ENCODE measurements at places on chromosomes 7 and 10. TPM values are rescaled to one million over a fixed set of nuclear protein-coding genes. Genes with fewer than 3 reads are reported as not detected.

The GSDME gene
- 4.1 TPM for total RNA-seq

The RBP3 gene
- total RNA-seq = not detected

The GPR22 gene
- total RNA-seq = not detected

The ZNF804B gene
- total RNA-seq = not detected

The PON1 gene
- not detected for total RNA-seq

The TDRD1 gene
- 2.2 TPM for total RNA-seq

- no peak for DNase-seq
- H3K4me1 ChIP-seq = no peaks in the 10 kb centered on the region
- H3K27me3 ChIP-seq = no peaks in the 10 kb centered on the region
- H3K27ac ChIP-seq = no peak overlapping the region
- no peaks in the 10 kb centered on the region for H3K36me3 ChIP-seq
These were observed 15.4 kb downstream of the PRF1 start for GRCh38 chr10:70587045-70587658.

DNA sequence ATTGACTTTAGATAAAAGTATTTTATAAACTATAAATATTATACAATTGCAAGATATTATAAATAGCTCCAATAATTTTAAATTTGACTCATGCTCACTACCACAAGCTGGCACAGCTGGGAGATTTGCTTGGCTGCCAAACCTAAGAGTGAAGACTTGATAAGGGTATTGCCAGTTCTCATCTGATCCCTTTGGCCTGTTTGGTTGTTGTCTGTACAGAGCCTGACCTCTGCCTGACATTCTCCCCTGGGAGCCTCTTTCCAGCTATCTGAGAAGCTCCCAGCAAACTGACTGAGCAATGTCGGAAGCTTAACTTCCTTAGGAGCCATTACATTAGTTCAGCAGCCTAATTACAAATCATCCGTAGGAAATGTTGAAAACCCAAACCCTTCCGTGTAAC, 10.2 kb upstream of the LMOD2 start:
- H3K4me1 ChIP-seq = peaks cover 11% of the 10 kb centered on the region
- H3K27me3 ChIP-seq = no peaks in the 10 kb centered on the region
- H3K4me3 ChIP-seq = no peak overlapping the region

DNA sequence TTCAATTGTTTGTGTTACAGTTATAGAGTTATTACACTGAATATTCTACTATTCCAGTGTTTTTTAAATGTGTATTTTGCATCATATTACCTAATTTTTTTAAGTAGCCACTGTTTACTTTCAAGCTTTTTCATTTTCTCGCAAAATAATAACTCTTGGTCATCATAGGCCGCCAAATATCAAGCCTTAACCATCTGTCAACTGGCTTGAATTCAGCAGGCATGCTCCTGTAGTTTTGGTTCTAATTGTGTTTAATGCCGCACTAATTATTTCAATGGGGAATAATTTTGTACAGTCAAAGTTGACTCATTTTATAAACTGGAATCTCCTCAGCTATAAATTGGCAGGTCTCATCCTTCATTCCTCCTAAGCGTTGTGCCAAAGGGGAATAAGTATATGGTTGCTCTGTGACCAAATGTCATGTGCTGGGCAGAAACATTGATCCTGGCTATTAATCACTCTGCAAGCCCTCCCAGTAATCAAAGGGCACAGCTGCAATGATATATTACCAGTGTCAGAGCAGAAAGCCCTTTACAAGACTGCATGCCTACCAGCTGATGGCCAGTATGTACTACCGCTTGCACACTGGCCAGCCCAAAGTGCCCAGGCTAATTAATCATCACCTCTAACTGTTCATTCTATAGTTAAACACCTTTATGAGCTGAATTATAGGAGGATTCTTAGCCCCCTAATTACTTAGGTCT, 74.8 kb downstream of the SKAP2 start:
- no peaks in the 10 kb centered on the region for H3K4me1 ChIP-seq
- no peaks in the 10 kb centered on the region for H3K27me3 ChIP-seq
- no peak overlapping the region for H3K27ac ChIP-seq
- no peak overlapping the region for H3K4me3 ChIP-seq
- H3K36me3 ChIP-seq = peaks cover 8% of the 10 kb centered on the region

DNA sequence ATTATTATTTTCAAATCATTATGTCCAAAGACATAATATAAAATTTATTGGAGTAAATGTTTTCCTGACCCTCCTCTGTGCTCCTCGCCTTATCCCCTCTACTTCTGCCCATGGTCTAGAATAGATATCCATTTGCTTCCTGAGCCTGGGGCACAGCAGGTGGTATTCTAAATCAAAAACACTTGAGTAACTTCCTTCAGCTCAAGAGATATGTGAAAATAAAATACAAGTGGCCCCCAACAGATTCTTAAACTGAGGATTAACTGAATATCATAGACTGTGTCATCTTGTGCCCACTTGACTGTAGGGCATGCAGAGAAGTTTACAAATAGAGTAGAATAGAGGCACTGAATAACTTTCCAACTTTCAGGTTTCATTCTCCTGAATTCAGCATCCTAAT, 59.1 kb downstream of the HGF start:
- no peaks in the 10 kb centered on the region for H3K4me1 ChIP-seq
- no peaks in the 10 kb centered on the region for H3K27me3 ChIP-seq
- H3K4me3 ChIP-seq = no peak overlapping the region
- no peaks in the 10 kb centered on the region for H3K36me3 ChIP-seq
- H3K27ac ChIP-seq = no peak overlapping the region

GRCh38 chr7:154649434-154649833, 353.5 kb downstream of the PAXIP1 start:
- DNase-seq = no peak
- no peaks in the 10 kb centered on the region for H3K4me1 ChIP-seq
- H3K27me3 ChIP-seq = no peaks in the 10 kb centered on the region
- no peak overlapping the region for H3K4me3 ChIP-seq
- no peak overlapping the region for H3K27ac ChIP-seq

GRCh38 chr10:77501152-77501845, 136.3 kb downstream of the KCNMA1 start:
- H3K4me3 ChIP-seq = no peak overlapping the region
- no peak for DNase-seq
- H3K27me3 ChIP-seq = no peaks in the 10 kb centered on the region
- no peaks in the 10 kb centered on the region for H3K36me3 ChIP-seq
- H3K27ac ChIP-seq = no peak overlapping the region

DNA sequence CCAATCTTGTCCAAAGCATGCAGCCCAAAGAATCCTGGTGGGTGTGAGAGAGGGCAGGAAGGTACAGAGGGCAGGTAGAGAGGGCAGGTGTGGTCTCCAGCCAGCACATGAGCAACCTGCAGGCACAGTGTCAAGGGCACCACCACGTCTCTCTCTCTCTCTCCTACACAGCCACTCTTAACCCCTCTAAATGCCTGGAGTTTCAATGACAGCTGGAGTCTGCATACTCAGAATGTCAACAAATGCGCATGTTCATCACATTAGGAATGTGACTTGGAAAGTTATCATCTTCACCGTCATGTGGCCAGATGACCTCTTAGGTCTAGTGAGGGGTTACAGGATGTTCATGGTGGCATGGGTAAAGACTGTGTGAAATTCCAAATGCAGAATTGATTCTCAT, 456.8 kb downstream of the SORCS1 start:
- H3K4me3 ChIP-seq = no peak overlapping the region
- no peaks in the 10 kb centered on the region for H3K27me3 ChIP-seq
- no peaks in the 10 kb centered on the region for H3K36me3 ChIP-seq
- no peak overlapping the region for H3K27ac ChIP-seq
- no peaks in the 10 kb centered on the region for H3K4me1 ChIP-seq

DNA sequence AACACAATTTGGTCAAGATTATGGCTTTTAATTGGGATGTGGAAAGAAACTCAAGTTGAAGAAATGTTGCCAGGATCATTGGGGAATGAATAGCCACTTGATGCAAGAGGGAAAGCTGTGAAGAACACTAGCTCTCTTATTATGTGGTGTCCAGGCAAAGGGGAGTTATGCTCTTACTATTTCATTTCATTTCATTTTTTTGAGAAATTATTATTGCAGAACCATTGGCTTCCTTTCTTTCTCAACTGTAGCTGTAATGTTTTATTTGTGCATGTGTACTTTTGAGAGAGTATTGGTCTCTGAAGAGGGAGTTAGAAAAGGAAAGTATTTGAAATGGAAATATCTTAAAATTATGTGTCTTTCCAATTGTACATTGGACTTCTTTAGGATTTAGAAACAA, 312.6 kb upstream of the BMPER start:
- H3K36me3 ChIP-seq = no peaks in the 10 kb centered on the region
- no peaks in the 10 kb centered on the region for H3K4me1 ChIP-seq
- no peak for DNase-seq
- no peaks in the 10 kb centered on the region for H3K27me3 ChIP-seq
- H3K4me3 ChIP-seq = no peak overlapping the region

All from spleen (tissue), 13 donors.